ENCODE measurements at places on chromosomes 3 and 15.

GRCh38 chr3:127252446-127252845 is 35.4 kb downstream of the PRR20G start:
- DNase-seq = no peak

GRCh38 chr3:177545964-177546363 is 348.7 kb upstream of the TBL1XR1 start:
- no peak for DNase-seq

- DNase-seq = no peak
These were observed 61.2 kb downstream of the HERC1 start for GRCh38 chr15:63772520-63772919.

- no peak for DNase-seq
These were observed 34.3 kb upstream of the ANKDD1A start for GRCh38 chr15:64877435-64877834.

DNA sequence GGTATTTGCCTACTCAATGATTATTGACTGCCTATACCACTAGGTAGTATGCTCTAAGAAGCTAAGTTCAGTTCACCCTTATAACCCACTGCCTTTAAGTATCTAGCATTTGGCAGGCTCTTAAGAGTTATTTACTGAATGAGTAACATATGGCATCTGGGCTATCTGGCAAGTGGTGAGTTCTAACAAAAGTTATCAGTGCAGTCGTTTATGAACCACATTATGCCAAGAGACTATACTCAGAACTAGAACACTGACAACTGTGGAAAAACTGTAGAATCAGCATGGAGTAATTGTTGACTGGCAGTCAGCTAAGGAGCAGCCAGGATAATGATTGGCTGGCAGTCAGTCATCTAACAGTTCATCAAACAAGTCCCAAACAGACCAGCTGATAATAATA is 25.8 kb downstream of the RAF1 start:
- no peak for DNase-seq

DNA sequence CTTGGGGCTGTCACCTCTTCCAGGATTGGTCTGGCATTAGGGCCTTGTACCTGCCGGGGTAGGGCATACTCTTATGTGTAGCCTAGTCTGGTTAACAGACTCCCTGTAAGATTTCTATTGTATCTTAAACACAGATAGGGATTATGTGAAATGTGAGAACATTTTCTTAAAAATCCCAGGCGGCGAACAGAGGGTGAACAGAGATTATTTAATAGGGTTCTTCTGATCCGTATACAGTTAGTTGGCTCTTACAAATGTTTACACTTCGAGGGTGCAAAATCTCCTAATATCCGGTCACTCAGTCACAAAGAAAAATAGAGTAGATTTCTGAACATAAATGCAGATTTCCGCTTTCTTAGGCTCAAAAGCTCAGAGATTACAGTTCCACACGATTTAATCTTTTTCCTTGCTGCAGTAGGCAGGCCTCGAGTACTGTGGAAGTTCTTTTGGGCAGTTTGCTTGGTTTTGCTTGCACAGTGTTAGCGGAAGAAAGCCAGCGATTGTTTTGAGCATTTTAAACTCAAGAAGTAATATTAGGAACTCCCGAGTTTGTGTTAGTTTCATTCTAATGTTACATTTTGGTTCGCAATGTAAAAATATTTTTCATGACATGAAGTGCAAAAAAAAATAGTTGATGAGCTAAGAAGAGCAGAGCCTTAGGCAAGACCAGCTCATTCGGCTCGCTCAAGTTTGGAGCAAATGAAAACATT is 993 bp downstream of the PLCL2 start:
- no peak for DNase-seq

GRCh38 chr3:197950677-197951061 is 679 bp downstream of the RPL35A start:
- no peak for DNase-seq

GRCh38 chr15:63505842-63506222 is 1.4 kb downstream of the USP3 start:
- DNase-seq = no peak

DNA sequence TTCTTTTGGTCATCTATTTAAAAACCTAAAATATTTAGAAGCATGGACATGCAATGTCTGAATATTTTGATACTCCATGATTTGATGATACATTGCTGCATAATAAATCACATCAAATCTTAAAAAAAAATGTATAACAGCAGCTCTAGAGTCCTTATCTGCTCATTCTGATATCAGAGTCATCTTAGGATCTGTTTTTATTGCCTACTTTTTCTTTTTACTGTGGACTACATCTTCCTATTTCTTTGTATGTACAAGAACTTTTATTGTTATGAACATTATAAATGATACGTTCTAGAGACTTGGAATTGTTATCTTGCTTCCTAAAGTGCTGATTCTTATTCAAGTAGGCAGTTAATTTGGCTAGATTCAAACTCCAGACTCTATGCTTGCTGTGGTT is 72.7 kb downstream of the IQCH start:
- no peak for DNase-seq

GRCh38 chr15:66854012-66854965 is 152.3 kb downstream of the SMAD6 start:
- no peak for DNase-seq

DNA sequence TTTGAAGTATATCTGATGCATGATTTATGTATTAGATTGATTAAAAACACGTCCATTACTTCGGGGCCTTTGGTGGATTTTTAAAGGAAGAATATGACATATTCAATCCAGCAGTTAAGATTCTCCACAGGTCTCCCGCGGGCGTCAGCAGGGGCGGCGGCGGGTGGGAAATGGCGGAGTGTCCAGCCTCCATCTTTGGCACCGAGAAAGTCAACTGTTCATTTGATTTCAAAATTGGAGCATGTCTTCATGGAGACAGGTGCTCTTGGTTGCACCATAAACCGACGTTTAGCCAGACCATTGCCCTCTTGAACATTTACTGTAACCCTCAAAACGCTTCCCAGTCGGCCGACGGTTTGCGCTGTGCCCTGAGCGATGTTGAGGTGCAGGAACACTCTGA is 7.2 kb upstream of the NANOGP8 start:
- DNase-seq = no peak

GRCh38 chr3:57864853-57865252 is 108.7 kb downstream of the SLMAP start:
- no peak for DNase-seq

GRCh38 chr3:186967686-186968085 is 37.4 kb downstream of the ST6GAL1 start:
- no peak for DNase-seq

DNA sequence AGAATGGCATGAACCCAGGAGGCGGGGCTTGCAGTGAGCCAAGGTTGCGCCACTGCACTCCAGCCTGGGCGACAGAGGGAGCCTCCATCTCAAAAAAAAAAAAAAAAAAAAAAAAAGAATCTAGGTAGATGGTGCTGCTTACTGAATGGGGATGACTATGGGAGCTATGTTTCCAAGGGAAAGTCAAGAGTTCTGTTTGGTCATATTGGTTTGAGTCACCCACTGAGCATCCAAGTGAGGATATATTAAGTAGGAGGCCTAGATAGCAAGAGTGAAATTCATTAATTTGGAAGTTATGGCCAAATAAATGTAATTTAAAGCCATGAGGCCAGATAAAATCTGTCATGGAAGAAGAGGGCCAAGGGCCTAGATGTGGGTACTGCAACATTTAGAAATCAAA is 9.0 kb upstream of the UACA start:
- no peak for DNase-seq

DNA sequence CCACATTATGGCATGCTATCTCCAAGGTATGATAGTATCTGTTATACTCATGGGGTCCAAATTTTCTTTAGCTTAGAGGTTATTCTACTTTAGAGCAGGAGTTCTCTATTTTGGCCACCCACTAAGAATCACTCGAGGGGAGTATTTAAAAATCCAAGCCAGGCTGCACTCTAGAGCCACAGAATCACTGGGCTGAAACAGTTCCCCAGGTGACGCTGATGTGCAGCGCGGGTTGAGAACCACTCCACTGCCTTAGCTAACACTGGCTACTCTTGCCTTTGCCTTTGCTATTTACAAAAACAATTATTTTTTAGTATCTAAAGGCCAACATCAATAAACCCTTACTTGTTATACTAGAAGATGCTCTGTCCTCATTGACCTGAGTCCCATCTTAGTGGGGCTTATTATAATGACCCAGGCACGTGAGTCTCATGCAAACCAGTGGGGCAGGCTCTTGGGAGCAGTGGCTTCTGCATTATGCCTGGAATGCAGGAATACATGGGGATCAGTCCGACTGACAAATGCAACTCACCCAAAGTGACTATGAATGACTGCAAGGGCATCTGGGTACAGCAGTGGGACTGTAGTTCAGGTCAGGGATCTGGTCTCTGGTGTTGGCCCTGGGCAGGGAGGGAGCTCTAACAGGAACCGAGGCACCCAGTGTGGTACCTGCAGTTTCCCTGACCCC is 21.7 kb upstream of the CGNL1 start:
- no peak for DNase-seq

DNA sequence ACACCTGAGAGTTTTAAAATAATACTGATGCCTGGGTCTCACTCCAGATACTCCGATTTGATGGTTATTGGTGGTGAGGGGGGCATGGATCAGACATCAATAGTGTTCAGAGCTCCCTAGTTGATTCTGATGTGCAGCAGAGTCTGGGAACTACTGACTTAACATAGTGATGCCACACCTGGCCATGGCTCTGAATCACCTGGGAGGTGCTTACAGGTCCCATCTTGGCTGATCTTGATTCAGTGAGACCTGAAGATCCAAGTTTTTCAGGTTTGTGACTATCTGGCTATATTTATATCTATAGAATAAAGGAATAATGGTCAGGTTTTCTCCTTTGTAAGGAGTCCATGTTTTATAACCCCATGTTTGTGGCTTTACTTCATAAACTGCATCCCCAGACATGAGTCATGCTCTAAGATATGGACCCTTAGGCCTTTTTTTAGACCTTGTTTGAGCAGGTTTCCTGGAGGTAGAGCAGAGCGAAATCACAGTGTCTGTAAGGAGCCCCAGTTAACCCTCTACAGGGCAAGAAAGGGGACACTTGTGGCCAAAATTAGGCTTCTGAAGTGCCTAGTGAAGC is 101.4 kb downstream of the LARS2 start:
- no peak for DNase-seq

DNA sequence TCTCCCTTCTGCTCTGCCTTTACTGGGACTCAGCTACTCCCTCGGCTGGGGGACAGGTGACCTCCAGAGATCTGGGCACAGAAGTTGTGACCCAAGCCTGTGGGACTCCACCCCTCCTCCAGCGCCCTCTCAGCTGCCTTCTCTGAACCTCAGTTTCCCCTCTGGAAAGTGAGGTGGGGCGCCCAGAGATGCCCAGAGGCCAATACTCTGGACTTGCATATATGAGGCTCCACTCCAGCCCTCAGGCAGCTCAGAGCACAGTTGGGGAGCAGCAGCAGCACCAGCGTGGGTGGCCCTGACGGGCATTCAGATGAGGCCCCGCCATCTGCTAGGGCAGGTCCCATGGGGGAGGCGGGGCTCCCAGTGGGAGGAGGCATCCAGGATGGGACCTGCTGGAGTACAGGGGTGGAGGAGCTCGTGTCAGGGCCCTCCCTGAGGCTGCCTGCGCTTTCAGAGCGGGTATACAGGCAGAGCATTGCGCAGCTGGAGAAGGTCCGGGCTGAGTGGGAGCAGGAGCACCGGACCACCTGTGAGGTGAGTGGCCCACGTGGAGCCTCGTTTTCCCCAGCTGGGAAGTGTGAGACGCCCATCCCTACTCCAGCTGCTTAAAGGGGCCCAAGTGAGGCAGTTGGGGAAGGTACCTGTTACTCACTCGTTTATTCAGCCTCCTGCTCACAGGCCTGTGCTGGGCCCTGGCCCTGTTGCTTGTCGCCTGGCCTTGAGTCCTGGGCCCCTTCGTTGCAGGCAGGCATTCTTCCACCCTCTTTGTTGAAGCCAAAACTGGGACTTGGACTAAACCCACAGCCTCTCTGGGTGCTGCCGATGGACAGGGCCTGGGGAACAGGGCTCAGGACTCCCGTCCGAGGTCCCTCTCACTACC is 35.4 kb downstream of the PSTPIP1 start:
- DNase-seq = no peak

- no peak for DNase-seq
These were observed 17.0 kb downstream of the ILDR1 start for GRCh38 chr3:122004991-122005565.

- DNase-seq = no peak
These were observed 166.4 kb upstream of the ROPN1 start for GRCh38 chr3:124158168-124158881.

GRCh38 chr3:69767571-69767970 is 28.3 kb downstream of the MITF start:
- no peak for DNase-seq

DNA sequence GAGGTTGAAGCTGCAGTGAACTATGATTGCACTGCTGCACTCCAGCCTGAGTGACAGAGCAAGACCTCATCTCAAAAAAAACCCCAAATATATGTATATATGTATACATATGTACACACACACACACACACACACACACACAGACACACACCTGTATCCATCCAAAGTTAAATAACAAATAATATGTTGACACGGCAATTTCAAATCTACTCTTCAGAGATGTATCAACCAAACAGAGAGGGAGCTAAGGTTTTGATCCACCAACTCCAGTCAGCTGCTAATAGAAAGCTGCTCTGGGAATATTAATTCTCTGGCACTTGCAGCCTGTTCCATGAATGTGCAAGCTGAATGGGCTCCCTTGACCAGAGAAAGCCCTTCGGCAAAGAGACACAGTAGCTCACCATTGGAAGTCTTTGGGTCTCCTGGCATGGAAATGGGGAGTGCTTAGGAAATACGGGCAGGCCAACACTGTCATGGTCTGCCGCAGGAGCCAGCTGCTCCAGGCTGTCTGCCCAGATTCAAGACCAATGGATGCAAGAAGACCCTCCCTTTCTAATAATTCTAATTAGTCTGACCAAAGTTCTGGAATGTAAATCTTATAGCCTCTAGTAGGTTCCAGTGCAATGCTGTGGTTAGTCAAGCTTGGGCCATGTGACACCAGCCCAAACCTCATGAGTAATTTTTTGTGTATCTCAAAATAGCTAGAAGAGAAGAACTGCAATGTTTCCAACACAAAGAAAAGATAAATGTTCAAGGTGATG is 299.8 kb downstream of the KBTBD8 start:
- no peak for DNase-seq

GRCh38 chr3:15782429-15782828 is 15.3 kb downstream of the ANKRD28 start:
- no peak for DNase-seq

GRCh38 chr3:180382638-180383180 is 219.3 kb upstream of the TTC14 start:
- no peak for DNase-seq

GRCh38 chr3:122572940-122573412 is 4.5 kb upstream of the PARP15 start:
- DNase-seq = no peak

DNA sequence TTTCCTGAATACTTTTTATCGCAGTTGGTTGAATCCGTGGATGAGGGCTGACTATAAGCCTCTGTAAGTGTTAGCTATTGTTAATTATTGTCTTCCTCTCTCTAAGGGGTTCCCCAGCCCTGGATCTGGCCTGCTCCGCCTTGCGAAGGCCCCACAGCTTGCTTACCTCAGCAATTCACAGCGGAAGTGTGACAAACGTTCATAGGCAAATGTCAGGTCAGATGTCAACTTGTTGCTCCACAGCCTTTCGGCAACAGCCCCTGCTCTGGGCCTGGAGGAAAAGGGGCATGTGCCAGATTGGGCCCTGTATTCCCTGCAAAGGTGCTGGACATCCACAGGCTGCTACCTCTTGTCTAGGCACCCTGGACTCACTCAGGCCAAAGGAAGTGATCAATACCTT is 25.3 kb upstream of the CELF6 start:
- DNase-seq = no peak
